ENCODE measurements at places on chromosomes 3 and 15. TPM values are rescaled to one million over a fixed set of nuclear protein-coding genes. Genes with fewer than 3 reads are reported as not detected.

DNA sequence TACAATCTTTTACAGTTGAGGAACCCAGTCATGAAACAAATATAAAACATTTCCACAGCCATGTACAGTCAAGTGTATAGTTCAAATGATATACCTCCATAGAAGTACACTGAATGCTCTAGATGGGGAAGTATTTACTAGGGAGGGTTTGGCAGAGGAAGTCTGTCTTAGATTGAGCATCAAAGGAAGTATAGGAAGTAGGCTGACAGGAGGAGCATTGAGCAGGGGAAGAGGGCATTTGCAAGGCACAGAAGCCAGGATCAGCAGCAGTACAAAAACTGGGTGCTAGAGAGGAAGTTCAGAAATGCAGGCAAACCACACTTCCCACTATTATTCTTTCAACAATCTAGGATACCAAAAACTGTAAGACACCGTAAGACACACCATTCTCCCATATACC, 122.6 kb downstream of the ANO10 start:
- no peak for DNase-seq

DNA sequence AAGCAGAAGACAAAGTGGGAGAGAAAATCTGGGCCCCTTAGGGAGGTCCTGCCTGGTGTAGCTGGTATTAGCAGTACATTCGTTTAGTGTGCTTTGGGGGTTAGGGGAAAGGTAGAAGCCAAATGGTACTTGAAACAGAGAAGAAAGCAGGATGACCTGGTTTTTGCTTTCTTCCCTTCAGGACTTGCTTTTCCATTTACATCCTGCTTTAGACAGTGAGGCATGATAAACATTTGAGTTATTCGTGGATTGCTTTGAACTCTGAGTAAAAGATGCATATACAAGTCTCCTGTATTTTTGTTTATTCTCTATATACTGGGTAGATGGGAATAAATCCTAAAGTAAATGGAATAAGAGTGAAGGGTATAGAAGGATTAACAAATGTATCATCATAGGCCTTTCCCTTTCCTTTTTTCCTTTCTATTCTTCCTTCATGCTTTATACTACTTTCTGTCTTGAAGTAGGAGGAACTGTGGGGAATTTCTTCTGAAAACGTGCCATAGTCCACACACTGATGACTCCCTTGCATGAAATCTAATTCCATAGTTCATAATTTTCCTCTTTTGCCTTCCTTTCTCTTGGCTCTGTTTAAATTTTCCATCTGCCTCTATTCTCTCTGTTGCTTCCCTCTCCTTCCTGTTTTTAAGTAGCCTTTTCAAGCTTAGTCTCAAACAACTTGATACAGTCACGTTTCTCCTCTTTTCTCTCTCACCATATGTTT, 139.5 kb upstream of the RBMS3 start:
- DNase-seq: peak; percentile 64

GRCh38 chr3:154023148-154023547, 98.0 kb upstream of the ARHGEF26 start:
- DNase-seq: peak; percentile 55

DNA sequence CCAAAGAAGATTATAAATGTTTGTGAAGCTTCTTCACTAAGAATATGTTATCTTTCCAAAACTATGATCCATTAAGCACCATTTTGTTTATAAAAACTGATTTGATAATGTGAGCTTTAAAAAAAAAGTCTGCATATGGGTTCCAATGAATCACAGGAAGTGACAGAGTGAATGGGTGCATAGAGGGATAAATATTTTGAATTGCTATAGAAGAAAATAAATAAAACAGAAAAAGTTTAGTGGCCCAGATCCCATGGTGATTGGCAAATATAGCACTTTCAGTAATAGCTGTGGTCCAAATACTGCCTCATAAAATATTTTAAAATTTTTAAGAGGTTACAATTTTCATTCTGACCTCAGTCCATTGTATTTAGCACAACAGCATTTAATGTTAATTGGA, 19.2 kb downstream of the CPA3 start:
- no peak for DNase-seq

DNA sequence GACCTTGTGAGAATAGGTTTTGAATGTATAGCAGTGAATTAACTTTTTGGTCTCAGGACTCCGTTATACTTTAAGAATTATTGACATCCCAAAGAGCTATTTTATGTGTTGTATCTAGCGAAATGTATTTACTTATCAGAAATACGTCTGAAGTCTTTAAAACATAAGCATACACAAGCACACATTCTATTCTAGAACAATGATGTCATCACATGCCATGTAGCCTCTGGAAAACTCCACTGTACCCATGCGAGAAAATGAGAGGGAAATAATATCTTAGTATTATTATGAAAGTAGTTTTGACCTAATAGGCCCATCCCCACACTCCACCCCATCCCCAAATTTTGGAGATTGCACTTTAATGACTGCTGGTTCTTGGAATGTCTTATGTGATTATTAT, 1.5 kb downstream of the POLR2M start:
- DNase-seq: no peak

- no peak for DNase-seq
These were observed 11.9 kb downstream of the TAGLN3 start for GRCh38 chr3:112010636-112011035.

Gene DNAJA4
- 77.5 TPM for polyA plus RNA-seq

Gene SLC9C1
- polyA plus RNA-seq: 0.10 TPM

Gene VGLL4
- 50.7 TPM for polyA plus RNA-seq

Gene GXYLT2
- polyA plus RNA-seq: 27.9 TPM

Gene AGBL1
- 11.7 TPM for polyA plus RNA-seq

All from hindlimb muscle (tissue), 1 donor.